ENCODE measurements at places on chromosomes 12 and 14.

- no peak for DNase-seq
Observed at GRCh38 chr12:131066886-131067490, 113.3 kb downstream of the ADGRD1 start.

DNA sequence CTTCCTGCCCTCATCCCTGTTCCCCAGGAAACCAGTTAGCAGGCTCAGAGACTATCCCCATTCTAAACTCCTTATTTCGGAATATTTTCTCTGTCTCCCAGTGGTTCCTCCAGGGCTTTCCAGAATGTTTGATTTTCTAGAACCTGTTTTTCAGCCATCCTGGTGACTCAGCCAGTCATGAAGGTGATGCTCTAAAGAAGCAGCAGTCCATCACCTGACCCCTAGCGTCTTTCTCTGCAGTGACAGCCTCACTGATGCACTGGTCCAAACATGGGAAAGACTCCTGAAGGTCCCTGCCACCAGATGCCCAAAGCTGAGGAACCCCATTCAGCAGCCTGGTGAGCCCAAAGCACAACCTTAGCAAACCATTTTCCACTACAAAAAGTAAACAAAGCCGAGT is 212.6 kb downstream of the PHETA1 start:
- DNase-seq = no peak

DNA sequence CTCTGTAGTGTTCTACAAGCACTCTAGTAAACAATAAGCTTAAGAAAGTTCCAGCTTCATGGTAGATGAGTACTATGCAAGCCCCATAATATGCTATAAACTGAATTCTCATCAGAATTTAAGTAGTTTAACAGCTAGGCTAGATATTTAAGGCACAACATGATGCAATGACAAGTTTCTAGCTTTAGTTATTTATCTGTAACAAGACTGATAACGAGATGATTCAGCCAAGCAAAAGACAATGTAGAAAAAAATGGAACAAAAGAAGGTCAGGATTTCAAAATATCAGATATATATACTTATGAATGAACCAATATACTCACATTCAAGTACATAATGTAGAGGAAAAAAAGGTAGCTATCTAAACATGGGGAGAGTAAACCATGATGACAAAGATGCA is 61.0 kb upstream of the RERGL start:
- DNase-seq = no peak

- DNase-seq = peak; percentile 75
Observed at GRCh38 chr12:121795034-121795968, 1.8 kb upstream of the RHOF start.

GRCh38 chr12:88625356-88625755 is 45.1 kb upstream of the KITLG start:
- DNase-seq = no peak

- DNase-seq = no peak
Observed at GRCh38 chr12:121079736-121080272, 40.8 kb upstream of the OASL start.

GRCh38 chr12:28704477-28705169 is 444.5 kb upstream of the FAR2 start:
- no peak for DNase-seq

DNA sequence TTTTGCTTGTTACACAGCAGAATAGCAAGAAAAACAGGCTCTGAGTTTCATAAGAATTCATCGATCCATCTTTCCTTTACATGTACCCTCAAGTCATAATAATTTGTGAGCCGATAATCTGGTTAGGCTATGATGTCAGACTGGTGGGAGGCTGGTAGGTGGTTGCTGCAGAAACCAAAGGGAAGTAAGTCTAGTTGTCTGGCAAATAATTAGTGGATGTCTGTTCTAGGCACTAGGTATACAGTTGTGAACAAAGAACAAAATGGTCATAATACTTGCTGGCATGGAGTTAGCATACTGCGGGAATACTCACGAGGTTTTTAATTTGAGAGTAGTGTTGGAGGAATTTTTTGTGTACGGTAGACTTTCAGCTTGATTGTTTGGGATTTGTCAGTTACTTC is 8.8 kb downstream of the SUSD6 start:
- no peak for DNase-seq

- no peak for DNase-seq
Observed at GRCh38 chr14:75010472-75011093, 7.9 kb downstream of the EIF2B2 start.
